ENCODE measurements at places on chromosomes 6 and 20. TPM values are rescaled to one million over a fixed set of nuclear protein-coding genes. Genes with fewer than 3 reads are reported as not detected.

DNA sequence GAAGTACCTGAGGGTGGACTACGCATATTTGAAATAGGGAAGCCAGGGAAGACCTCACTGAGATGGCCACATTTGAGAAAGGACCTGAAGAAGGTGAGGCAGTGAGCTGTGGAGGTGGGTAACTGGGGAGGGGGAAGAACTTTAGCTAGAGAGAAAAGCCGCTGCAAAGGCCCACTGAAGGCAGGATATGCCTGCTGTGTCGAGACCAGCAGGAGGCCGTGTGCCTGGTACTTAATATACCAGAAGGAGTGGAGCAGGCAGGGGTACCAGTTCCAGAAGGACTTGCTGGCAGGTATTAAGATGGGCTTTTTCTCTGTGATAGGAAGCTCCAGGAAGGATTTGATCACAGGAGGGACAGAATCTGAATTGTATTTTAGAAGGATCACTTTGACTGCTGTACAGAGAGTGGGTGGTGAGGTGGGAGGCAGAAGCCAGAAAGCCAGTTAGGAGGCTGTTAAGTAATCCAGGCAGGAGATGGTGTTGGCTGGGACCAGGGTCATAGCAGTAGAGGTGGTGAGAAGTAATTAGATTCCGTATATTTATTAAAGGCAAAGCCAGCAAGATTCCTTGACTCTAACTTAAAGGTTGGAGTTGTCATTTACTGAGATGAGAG, 54.2 kb upstream of the FANCE start:
- H3K4me3 ChIP-seq: no peak overlapping the region
- H3K36me3 ChIP-seq: no peaks in the 10 kb centered on the region
- H3K27me3 ChIP-seq: no peaks in the 10 kb centered on the region
- H3K27ac ChIP-seq: no peak overlapping the region
- no peak for DNase-seq

DNA sequence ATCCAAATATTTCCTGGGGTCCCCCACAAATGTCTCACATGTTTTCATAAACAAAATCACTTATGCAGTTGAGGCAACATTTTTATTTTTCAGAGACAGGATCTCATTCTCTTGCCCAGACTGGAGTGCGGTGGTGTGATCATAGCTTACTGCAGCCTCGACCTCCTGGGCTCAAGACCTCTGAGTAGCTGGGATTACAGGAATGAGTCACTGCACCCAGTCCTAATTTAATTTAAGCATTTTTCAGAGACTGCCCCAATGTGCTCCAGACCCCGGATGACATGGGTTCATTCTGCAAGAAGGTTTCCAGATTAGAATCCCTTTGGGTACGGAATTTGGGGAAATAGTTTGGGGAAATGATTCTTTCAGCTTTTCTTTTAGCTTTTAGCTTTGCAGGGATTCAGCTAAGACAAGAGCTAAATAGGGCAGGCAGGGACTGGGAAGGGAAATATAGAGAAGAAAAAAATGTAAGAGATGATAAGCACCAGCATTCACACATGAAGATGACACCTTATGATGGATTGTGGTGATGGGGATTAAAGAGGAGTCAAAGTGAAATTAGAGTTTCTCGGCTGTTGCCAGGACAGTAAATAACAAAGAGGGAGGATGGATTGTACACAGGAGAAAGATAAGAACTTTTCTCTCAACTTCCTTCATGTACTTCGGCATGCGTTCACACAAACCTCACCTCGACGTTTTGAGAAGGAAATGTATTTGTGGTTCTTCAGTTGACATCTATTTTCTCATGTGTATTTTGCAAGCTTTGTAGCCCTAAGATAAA, 169.4 kb upstream of the TAB2 start:
- no peak for DNase-seq
- no peaks in the 10 kb centered on the region for H3K36me3 ChIP-seq
- no peak overlapping the region for H3K27ac ChIP-seq
- H3K4me3 ChIP-seq: no peak overlapping the region

MAK gene
- 5.3 TPM for total RNA-seq

DNA sequence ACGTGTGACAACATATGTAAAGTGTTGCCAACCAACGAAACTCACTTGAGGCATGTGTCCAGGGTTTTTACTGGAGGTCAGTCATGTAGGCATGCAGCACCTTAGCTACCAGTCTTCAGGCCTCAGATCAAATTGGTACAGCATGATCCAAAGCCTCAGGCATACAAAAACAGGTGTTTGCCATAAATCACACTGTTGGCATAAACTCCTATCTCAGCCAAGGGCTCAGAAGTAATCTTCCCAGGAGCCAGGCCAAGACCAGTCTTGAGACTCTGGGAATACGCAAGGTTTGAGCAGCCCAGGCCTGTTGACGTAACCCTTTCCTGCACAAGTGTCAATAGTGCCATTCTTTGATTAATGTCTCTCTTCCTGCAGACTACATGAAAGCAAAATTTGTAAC, 163.5 kb downstream of the PRL start:
- no peaks in the 10 kb centered on the region for H3K4me1 ChIP-seq
- H3K36me3 ChIP-seq: no peaks in the 10 kb centered on the region
- DNase-seq: no peak
- H3K27ac ChIP-seq: no peak overlapping the region
- H3K27me3 ChIP-seq: no peaks in the 10 kb centered on the region
- no peak overlapping the region for H3K4me3 ChIP-seq

NRSN1 gene
- not detected for total RNA-seq

- no peak overlapping the region for H3K4me3 ChIP-seq
- peaks cover 5% of the 10 kb centered on the region for H3K4me1 ChIP-seq
- DNase-seq: no peak
- no peak overlapping the region for H3K27ac ChIP-seq
These were observed 11.1 kb upstream of the ADTRP start for GRCh38 chr6:11789744-11790143.

DNA sequence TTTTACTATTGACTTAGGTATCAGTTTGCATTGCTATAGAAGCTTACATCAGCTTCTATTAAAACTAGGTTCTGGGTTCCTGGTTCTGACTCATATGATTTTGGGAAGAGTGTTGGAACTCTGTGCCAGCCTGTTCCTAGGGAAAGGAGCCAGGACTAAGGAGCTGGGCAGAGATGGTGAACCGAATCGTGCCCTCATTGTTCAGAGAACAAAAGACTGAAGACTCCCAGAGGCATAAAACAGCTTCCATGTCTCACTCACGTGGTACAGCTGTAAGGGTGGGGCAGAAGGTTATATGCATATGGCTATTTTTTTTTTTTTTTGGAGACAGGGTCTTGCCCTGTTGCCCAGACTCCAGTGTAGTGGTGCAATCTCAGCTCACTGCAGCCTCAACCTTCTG, 89.1 kb upstream of the THBS2 start:
- H3K4me3 ChIP-seq: no peak overlapping the region
- H3K36me3 ChIP-seq: no peaks in the 10 kb centered on the region
- no peak for DNase-seq

CFB gene
- 52.6 TPM for total RNA-seq

- DNase-seq: no peak
- no peaks in the 10 kb centered on the region for H3K36me3 ChIP-seq
- H3K27ac ChIP-seq: no peak overlapping the region
- no peaks in the 10 kb centered on the region for H3K4me1 ChIP-seq
- no peaks in the 10 kb centered on the region for H3K27me3 ChIP-seq
- H3K4me3 ChIP-seq: no peak overlapping the region
These were observed 130.5 kb downstream of the ANKRD60 start for GRCh38 chr20:58097943-58098342.
